Psoas muscle (tissue), 8 donors: ENCODE measurements at places on chromosomes 6 and 20. TPM values are rescaled to one million over a fixed set of nuclear protein-coding genes. Genes with fewer than 3 reads are reported as not detected.
A peak's percentile ranks its signal among the peaks of the same experiment; 100 is the strongest.

The STMND1 gene
- not detected for total RNA-seq

The EBF4 gene
- 1.7 TPM for total RNA-seq

The ADGB gene
- total RNA-seq, result not detected

The CALHM6 gene
- 0.61 TPM for total RNA-seq

GRCh38 chr20:45282700-45283550 is 23.7 kb upstream of the RBPJL start:
- no peak for DNase-seq

DNA sequence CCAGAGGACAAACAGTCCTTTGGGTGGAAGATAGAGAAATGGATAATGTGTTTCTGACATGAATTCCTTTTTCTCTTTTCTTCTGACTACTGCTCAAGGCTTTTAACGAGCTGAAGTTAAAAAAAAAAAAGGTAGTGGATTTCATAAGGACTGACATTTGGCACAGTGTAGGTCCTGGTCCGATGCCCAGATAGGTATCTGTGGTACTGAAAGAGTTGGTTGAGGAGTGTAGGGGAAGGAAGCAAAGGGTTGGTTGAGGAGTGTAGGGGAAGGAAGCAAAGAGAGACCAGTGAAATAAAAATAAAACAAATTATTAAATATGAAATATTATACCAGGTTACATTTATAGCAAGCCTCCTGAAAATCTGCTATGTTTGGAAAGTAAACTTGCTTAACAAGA is 11.8 kb downstream of the UTRN start:
- DNase-seq, result peak; percentile 23

- DNase-seq, result no peak
Observed at GRCh38 chr6:99612551-99613408, 6.1 kb downstream of the PRDM13 start.

GRCh38 chr6:38507173-38507572 is 132.6 kb downstream of the BTBD9 start:
- no peak for DNase-seq

DNA sequence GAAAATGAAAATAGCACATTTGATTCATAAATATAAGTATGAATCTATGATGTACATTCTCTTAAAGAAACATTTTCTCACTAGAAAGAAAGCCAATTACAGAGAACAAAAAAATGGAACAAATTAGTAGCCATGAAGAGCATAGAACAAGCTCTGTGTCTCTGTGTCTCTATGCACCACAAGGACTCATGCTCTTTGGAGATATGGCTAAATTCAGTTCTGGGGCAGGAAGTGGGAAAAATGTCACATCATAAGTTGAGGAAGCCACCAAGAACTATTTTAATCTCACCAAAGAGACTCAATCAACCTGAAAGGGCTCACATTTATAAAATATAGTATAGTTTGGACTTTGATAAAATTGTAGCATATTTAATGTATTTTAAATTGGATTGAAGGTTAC is 1259.8 kb upstream of the GJE1 start:
- no peak for DNase-seq

DNA sequence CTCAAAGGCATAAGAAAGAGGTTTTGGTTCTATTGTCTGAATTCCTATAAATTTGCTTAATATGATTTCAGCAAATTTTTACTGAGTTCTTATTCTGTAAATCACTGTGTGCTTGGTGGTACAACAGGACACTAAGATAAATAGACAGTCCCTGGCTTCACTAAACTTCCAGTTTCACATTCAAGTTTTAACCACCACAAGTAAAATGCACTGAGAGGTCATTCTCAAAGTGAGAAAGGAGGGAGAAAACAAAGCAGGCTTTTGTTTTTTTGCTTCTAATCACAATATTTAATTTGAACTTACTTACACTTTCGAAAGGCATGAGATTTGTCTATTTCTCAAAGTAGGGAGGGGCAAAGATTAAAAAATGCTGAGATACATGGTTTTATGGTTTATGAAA is 445.7 kb downstream of the CDC5L start:
- DNase-seq, result no peak

The NHSL1 gene
- total RNA-seq, result 2.3 TPM

The OLIG3 gene
- not detected for total RNA-seq

The PRR18 gene
- total RNA-seq, result not detected

- DNase-seq, result no peak
Observed at GRCh38 chr6:44667226-44667625, 279.7 kb downstream of the CDC5L start.

The HLA-DRB1 gene
- 16.9 TPM for total RNA-seq

DNA sequence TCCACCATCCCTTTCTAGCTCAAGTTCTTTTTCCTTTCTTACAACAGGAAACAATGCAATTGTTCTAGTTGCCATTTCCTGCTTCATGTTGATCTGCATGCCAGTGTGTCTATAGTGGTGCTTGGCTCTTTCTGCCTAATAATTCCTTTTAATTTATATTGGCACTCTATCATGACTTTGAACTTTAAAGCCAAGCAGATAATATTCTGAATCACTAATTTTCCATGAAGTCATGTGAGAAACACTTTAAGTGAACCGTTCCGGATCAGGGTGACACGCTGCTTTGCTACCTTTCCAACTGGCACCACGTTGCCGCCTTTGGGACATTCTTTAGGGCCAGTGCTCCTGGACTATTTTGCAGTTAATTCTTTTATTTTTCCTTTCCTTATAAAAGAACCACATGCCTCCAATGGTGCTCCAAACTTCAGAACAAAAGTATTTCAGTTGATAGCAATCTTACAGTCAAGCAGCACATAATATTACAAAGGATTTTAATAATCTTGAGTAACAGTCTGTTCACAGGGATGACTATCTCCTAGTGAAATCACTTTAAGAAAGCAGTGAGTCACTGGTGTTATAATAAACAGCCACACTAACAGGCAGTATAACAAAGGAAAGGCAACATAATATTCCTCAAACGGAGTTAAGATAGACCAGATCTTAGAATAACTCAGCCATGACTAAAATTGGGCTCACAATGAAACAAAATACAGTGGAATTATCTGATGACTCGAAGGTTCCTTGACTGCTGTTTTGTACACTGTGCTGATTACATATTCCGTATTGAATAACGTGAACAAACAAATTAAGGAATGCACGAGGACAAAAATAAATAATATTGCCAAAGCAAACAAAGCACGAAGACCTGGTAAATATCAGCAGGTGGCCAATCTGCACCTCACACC is 19.0 kb upstream of the BLOC1S5 start:
- no peak for DNase-seq

GRCh38 chr6:4294636-4295035 is 159.3 kb upstream of the ECI2 start:
- DNase-seq, result no peak

The MDFI gene
- 3.0 TPM for total RNA-seq

GRCh38 chr6:135146162-135146934 is 34.8 kb upstream of the MYB start:
- DNase-seq, result no peak

GRCh38 chr20:36435592-36436541 is 105.5 kb upstream of the MYL9 start:
- DNase-seq, result peak; percentile 89

DNA sequence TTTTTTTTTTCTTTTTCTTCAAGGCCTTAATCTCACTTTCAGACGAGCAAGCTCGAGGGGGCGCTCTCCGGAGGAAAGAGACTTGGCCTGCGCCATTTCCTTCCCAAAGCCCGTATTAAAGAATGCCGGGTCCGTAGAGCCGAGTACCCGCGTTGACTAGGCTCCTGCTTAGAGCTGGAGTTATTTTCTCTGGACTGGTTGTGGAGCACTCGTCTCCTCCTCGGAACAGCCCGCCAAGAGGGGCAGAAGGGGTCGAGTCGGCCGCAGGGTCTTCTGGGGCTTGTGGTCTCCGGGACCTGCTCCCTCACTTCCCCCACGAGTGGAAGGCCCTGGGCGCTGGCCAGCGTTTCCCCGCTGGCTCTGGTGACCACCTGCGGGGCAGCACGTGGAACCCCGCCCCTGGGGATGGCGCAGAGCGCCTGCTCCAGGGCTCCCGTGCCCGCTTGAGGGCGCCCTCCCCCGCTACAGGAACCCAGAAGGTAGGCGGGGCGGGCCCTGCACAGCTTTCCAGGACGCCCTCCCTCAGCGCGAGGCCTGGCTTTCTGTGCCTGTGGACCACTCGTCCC is 2.7 kb upstream of the MEI4 start:
- peak; percentile 27 for DNase-seq

DNA sequence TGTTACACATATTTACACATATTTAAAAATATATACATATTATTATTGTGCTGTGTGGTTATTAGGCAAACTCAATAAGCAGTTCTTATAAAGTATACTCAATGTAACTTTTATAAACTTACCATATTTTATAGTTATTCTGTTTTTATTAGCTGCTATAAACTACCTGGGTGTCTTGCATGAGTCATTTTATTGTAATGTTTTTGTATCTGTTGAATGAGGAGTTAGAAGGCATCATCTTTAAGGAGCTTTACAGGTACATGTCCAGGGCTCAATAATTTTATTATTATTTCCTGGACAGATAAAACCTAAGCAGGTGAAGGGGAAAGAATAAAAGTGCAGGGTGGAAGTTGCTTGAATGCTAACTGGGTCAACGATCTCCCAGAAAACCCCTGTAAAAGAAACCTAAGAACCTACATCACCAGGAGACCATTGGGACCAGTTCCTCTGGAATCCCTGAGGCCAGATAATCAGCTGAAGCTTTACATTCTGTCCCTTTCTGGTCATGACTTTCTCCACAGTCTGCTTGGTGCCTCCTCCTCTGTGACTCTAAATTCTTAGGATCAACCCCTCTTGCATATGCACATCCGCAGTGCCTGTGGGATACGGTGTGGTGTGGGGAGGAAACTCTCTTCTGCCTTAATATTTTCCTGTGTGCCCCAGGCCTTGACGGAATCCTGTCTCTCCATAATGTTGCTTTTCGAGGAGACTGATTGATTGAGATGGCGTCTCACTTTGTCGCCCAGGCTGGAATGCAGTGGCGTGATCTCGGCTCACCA is 38.0 kb downstream of the TRIM38 start:
- DNase-seq, result no peak
